ENCODE measurements at places on chromosomes 5 and 9.

- DNase-seq: no peak
These were observed 1997.7 kb downstream of the MAT2B start for GRCh38 chr5:165502893-165503691.

- DNase-seq: peak; percentile 92
These were observed 60.1 kb downstream of the LMX1B start for GRCh38 chr9:126673689-126674364.

GRCh38 chr9:111276431-111277128 is 53.4 kb downstream of the OR2K2 start:
- DNase-seq: no peak

GRCh38 chr5:74367241-74367733 is 273.2 kb downstream of the ENC1 start:
- DNase-seq: no peak

DNA sequence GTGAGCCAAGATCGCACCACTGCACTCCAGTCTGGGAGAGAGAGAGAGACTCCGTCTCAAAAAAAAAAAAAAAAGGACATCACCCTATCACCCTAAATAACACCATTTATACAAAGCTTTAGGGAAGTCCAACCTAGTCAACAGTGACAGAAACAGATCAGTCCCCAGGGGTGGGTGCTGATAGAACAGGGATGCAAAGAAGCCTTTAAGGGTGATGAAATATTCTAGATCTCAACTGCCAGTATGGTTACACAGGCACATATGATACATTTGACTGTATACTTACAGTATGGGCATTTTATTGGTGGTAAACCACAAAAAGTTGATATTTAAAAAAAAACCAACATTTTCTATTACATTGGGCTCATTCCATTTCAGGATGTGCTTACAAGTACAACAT is 4.8 kb downstream of the RETREG1 start:
- no peak for DNase-seq

GRCh38 chr5:140988100-140988499 is 21.8 kb downstream of the PCDHAC2 start:
- no peak for DNase-seq

- DNase-seq: peak; percentile 21
These were observed 7.9 kb downstream of the FLT4 start for GRCh38 chr5:180641566-180641900.

GRCh38 chr5:13659391-13659790 is 285.1 kb downstream of the DNAH5 start:
- no peak for DNase-seq

DNA sequence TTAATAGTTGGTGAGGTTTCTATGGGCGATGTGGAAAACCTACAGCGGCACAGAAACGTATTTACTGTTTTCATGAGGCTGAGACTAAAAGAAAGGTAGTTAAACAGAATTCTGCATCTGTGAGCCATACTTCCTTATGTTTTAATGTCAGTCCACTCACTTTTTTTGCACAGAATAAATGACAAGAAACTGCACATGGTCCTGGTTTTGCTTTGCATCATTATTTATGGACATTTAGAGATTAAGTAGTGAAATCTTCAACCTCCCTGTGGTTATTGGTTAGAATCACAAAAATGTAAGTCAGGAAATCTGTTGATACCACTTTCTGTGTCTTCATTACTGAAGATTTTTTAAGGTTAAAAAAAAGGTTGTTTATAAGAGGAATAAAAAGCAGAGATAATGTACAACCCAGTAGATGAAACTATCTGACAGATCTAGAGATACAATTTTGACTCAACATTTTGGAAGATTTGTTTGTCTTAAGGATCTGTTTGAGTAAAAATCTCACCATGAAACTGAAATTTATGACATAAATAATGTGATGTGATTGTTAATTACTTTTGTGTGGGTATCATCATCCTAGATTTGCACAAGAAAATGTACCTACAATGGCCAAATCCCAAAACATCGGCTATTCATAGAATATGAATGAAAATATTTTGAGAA is 2.4 kb downstream of the PRR16 start:
- no peak for DNase-seq

All from Caco-2 (cell line).